ENCODE measurements at places on chromosomes 6 and 20. TPM values are rescaled to one million over a fixed set of nuclear protein-coding genes. Genes with fewer than 3 reads are reported as not detected.

- peak; percentile 30 for DNase-seq
These were observed 51.5 kb downstream of the CTCFL start for GRCh38 chr20:57473246-57474048.

DNA sequence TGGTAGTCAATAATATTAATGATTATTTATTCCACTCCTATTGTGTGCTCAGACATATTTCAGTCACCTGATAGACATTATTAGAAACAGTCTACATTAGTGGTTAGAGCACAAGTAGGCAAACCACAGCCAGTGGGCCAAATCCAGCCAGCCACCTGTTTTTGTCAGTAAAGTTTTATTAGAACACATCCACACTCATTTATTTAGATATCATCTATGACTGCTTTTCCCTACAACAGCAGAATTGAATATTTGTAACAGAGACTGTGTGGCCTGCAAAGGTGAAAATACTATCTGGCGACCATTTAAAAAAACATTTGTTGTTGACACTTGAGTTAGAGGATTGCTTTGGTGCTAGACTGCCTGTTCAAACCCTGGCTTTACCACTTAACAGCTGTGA is 220.0 kb upstream of the ZFP64 start:
- DNase-seq = no peak

- no peak for DNase-seq
These were observed 15.1 kb upstream of the SNRPB start for GRCh38 chr20:2485661-2486060.

Gene MAK
- 0.15 TPM for total RNA-seq

- peak; percentile 76 for DNase-seq
These were observed 6.5 kb downstream of the HELZ2 start for GRCh38 chr20:63567386-63568169.

DNA sequence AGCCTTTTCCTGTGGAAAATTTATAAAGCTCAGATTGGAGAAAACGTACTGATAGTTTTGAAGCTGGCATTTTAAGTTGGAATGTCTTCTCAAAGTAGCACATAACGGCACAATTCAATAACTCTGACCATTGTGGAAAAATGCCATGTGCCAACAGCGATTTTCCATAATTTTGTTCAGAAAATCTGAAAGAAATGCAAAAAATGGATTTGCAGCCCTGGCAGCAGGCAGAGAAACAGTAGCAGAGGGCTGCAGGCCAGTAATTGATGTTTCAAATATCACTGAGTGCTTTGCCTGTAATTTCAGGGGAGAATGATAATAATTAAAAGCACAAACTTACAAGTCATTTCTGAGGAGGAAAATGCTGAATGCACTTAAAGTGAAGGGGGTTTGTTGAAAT is 507.4 kb downstream of the MAFB start:
- no peak for DNase-seq

Gene TAGAP
- 52.0 TPM for total RNA-seq

GRCh38 chr6:54428431-54428830 is 120.2 kb downstream of the TINAG start:
- DNase-seq = no peak

Gene NRSN1
- not detected for total RNA-seq

Gene SIGLEC1
- total RNA-seq = not detected

GRCh38 chr6:105482227-105482844 is 79.5 kb upstream of the PREP start:
- no peak for DNase-seq

Measured in activated CD4-positive, alpha-beta memory T cell treated with anti-CD3 and anti-CD28 coated beads, Interleukin-2, amount 10 ng/mL, durations not matched to agents 7 days and 5 days (primary cell).